ENCODE measurements at places on chromosomes 13 and 19.

DNA sequence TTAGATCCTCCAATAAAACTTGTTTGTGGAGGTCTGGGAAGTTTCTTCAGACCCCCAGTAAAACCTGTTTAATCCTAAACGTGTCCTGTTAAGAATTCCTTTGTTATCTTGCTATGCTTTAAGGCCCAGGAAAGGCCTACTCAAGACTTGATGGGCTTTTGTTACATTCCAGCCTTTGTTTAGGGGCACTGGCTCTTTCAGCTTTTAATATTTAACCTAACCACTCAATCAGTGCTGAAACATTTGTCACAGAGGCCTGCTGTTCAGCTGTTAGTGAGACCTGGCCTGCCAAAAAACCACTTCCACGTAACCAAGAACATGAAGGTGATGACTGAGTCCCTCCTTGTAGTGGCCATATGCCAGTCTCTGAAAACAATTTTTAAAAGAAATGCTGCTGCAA lies 41.7 kb downstream of the PCDH17 start:
- DNase-seq = no peak

GRCh38 chr19:55322204-55322885 lies 2.8 kb downstream of the TMEM150B start:
- DNase-seq = no peak

DNA sequence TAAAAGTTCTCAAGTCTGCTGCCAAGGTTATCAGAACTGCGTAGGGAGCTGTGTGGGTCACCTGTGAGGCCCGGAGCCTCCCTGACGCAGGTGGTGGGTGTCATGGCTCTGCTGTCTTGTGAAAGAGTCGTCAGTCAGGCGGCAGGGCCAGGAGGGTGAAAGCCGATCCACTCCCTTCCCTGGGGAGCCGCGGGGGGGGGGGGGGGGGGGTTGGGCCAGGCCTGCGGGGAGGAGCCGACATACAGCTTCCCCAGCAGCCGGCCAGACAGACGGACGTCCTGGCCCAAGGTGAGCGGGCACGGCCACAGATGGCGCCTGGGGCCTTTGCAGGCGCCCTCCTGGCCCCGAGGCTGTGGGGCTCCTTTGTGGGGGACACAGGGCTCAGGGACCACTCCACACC lies 12.4 kb downstream of the SBNO2 start:
- no peak for DNase-seq

DNA sequence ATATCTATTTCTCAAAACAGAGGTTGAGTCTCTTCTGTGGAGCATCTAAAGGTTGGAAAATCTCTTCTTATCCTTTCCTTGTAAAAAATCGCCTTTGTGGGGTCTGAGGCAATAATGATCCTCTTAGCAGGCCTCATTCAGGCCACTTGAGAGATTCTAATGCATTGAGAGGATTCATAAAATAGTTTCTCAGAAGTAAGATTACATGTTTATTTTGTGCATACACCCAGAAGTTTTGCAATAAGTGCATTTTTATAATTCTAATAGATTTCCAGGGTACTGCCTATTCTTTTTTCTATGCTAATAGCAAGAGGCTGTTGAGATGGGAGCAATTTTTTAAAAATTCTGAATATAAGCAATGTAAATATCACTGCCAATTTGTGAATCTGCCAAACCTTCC lies 342.2 kb upstream of the KLF12 start:
- no peak for DNase-seq

DNA sequence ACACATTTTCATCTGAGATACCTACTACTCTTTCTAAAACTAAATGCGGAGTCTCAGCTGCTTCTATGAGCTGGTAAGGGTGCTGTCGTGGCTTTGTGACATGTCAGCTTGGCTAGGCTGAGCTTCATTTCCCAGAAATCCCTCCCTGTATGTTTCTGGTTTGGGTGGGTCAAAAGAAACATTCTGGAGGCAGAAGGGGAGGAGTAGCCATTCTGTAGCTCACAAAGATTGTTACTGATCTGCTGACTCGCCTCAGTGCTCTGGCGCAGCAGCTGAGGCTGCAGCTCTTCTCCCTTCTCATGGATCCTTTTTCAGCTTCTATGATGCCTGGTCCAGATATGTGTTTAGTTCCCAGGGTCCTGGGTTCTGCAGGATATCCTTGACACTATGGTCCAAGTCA lies 114.7 kb downstream of the RAP2A start:
- DNase-seq = no peak

- no peak for DNase-seq
Observed at GRCh38 chr13:34352958-34353357, 535.0 kb downstream of the RFC3 start.

- no peak for DNase-seq
Observed at GRCh38 chr19:5143471-5144411, 174.8 kb downstream of the KDM4B start.

DNA sequence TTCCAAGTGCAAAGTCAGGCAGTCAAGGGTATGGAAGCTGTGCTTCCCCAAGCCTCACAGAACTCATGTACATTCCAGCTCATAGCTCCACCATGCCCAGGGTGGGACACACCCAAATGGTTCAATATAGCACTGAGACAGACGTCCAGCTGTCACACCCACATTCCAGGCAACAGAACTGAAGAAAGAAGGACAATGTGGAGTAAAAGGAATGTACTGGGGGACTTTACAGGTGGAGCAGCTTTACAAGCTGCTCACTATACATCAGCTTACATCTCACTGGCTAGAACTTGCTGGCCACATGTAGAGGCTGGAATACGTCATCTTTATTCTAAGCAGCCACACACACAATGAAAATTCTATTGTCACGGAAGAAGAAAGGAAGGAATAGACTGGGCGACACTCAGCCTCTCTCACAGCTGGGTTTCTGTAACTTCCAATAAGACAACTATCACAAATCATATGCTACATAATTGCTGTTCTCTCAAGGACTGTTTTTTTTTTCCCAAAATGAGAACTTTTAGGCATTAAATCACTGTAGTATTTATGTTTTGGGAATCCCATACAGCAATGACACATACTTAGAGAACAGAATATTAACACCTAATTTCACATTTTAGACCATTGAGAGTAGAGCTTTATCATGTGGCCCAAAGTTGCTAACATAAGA lies 86.1 kb downstream of the KLF12 start:
- no peak for DNase-seq

- no peak for DNase-seq
Observed at GRCh38 chr13:97567510-97568243, 133.7 kb downstream of the RAP2A start.

DNA sequence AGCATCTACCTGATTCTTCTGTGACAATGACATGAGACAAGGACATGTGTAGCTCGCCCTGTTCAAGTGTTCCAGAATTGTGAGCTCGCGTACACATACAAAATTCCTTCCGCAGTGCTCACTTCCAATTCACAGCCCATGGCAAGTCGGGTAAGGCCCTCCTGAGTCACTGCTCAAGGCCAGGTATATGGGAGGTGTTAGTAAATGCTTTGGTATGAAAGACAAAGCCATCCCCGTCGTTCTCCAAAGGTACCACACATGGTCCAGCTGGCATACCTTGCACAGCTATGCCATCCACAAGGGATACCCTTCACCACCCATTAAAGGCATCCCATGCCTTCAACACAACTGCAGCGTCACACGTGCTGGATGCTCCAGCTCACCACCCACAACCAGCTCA lies 4.4 kb upstream of the ELL start:
- DNase-seq = no peak

DNA sequence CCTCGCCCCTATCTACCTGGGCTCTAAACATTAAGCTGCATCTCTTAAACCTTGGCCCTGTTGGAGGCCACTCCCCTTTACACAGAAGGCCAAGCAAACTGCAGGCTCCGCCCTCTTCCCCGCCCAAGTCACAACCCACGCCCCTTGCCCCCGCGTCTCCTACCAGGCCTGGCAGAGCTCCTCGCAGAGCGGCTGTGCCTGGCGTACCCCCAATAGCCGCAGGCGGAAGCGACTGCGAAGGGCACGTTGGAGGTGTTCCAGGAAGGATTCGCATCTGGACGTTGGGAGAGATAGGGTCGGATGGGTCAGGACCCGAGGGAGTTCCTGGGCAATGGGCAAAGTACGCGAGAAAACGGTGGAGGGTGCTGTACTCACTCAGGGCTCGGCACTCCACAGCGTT lies 5.9 kb downstream of the RTBDN start:
- no peak for DNase-seq

GRCh38 chr13:104321756-104322155 lies 1255.5 kb upstream of the SLC10A2 start:
- no peak for DNase-seq

- DNase-seq = no peak
Observed at GRCh38 chr13:98508685-98509084, 68.2 kb downstream of the STK24 start.

- no peak for DNase-seq
Observed at GRCh38 chr19:10858204-10858828, 10.1 kb downstream of the C19orf38 start.

DNA sequence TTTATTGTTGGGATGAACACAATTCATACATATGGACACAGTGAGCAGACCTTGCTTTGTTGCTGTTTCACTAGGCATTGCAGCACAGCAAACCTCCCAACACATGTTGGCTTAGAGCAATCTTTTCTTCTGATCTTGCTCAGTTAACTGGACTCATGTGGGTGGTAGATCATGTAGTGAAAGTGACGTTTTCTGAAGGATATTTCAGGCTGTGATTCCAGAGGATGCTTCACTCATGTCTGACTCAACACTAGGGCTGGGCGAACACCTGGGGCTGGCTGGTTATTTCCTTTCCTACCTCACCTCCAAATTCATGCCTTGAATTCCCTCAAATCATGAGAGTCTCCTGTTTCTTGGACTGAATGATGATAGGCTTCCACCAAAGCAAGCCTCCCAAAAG lies 14.3 kb upstream of the LGALS13 start:
- no peak for DNase-seq

- DNase-seq = peak; percentile 47
Observed at GRCh38 chr19:3224346-3225168, at the start of gene CELF5. CELF5 (plus strand) TSS chr19:3224661; CDS start chr19:3224740, 79 bp downstream.

DNA sequence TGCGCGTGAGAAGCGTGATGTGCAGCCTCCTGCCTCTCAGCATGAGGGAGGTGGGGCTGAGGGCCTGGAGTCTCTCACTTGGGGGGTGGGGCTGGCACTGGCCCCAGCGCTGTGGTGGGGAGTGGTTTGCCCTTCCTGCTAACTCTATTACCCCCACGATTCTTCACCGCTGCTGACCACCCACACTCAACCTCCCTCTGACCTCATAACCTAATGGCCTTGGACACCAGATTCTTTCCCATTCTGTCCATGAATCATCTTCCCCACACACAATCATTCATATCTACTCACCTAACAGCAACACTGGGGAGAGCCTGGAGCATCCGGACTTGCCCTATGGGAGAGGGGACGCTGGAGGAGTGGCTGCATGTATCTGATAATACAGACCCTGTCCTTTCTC lies 8.7 kb downstream of the CD177 start:
- DNase-seq = no peak

DNA sequence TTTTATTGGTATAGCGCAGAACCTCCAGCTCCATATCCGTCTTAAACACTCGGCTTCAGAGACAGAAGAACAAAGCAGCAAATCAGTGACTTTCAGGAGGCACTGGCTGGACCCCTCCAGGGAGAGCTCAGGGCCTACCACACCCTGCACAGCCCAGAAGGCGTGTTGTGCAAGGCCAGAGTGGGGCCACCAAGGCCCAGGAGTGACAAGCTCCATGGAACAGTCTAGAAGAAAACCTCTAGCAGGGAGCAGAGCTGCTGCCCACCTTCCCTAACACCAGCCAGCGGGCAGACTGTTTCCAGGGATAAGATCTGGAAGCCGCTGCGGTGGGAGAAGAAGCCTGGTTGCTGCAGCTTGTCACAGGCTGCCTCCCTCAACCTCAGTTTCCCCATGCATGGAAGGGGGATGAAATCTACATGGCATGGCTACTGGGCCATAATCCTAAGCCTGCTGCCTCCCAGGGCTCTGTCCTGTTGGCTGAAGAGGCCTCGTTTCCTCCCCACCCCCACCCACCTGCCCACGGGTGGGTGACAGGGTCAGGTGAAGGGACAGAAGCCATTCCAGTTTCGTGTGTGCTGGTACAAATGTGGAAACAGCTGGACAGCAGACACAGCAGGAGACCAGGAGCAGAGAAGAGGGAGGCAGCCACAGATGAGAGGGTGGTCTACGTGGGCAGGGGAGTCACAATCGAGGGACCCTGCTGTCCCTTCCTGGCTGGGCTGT lies 57.4 kb downstream of the PEPD start:
- no peak for DNase-seq

DNA sequence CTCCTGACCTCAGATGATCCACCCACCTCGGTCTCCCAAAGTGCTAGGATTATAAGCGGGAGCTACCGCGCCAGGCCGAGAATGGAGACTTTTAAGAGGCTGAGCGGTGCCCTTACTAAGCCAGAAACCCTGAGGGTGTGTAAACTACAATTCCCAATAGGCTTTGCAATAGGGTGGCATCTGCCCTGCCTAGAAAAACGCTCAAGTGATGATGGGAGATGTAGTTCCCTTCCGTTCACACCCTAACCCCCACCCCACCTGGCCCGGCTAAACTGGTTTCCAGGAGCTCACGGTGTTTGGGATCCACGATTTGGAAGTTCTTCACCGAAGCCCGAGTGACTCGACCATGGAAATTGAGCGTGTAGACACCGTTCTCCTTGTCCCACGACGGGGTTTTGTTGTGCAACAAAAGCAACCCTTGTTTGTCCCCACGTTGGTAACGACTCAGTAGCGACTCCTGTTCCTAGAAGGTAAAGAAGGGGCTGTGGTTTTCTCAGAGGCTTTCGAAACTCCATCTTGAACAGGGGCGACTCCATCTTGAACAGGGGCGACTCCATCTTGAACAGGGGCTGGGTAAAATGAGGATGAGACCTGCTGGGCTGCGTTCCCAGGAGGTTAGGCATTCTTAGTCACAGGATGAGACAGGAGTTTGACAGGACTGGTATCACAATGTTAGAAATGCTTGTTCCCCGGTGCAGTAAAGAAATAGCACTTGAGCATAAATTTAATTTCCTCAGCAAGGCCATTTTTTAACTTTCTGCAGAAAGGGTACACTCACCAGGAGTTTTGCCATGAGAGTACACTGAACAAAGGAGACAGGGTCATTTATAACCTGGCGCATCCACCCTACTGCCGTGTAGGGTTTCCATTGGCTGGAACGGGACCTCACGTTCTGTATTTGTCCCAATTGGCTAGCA lies 9.8 kb downstream of the PPP1R15A start:
- DNase-seq = no peak

DNA sequence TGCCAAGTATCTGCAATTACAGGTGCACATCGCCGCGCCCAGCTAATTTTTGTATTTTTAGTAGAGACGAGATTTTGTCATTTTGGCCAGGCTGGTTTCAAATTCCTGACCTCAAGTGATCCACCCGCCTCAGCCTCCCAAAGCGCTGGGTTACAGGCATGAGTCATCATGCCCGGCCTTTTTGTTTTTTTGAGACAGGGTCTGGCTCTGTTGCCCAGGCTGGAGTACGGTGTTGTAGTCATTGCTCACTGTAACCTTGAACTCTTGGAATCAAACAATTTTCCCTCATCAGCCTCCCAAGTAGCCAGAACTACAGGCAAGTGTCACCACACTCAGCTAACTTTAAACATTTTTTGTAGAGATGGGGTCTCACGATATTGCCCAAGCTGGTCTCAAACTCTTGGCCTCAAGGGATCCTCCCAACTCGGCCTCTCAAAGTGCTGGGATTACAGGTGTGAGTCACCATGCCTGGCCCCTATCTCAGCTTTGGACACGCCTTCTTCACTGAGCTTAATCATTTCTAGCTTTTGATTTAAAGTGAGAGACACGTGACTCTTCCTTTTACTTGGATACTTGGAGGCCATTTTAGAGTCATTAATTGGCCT lies 4.0 kb upstream of the IRGC start:
- no peak for DNase-seq

GRCh38 chr19:55487924-55488687 lies at the start of gene SSC5D:
SSC5D (plus strand) TSS chr19:55488436; CDS start chr19:55488590, 154 bp downstream.
- DNase-seq = no peak

All from amygdala (tissue), 56 donors.